ENCODE measurements at places on chromosomes 4 and X. TPM values are rescaled to one million over a fixed set of nuclear protein-coding genes. Genes with fewer than 3 reads are reported as not detected.

The CYBB gene
- total RNA-seq: not detected

The RHOXF2 gene
- total RNA-seq: not detected

The PDCL2 gene
- total RNA-seq: not detected

The CHRDL1 gene
- not detected for total RNA-seq

The BMP3 gene
- not detected for total RNA-seq

Measured in epithelial cell of umbilical artery (primary cell).